Activated CD8-positive, alpha-beta memory T cell treated with anti-CD3 and anti-CD28 coated beads for 48 hours (primary cell): ENCODE measurements at places on chromosomes 2 and 18.

DNA sequence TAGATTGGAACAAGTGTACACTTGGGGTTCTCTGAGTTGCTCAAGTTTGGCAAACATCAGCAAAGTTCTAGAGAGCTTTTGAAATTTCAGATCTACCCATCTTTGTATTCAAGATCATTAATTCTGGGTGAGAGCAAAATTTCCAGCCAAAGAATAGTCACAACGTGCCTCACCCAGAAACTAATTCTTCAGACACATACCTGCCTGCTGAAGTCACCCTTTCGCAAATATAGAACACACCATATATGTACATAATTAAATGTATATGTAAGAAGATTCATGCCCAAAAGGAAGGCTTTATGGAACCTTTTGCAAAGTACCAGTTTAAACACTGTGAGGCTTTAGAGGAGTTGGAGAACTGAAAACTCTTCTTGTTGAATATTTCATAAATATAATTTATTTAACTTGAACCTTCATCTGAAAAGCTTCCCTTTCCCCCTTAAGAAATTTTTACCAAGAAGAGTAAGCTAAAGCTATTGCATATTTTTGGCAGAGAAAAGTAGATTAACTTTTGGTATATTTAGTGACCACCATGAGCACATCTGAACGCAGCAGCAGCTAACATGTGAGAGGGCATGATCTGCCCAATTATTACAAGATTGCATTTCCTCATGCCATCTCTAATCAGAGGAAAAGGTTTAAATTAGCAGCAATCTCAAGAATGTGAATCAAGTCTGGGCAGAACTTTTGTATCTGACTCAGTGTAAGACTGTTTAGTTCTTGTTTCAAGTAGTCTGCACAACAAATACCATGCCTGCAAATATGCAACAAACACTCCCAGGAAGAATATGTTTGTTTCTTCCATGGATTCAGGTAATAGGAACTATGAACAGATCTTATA, 8.2 kb downstream of the RND3 start:
- DNase-seq, result no peak

DNA sequence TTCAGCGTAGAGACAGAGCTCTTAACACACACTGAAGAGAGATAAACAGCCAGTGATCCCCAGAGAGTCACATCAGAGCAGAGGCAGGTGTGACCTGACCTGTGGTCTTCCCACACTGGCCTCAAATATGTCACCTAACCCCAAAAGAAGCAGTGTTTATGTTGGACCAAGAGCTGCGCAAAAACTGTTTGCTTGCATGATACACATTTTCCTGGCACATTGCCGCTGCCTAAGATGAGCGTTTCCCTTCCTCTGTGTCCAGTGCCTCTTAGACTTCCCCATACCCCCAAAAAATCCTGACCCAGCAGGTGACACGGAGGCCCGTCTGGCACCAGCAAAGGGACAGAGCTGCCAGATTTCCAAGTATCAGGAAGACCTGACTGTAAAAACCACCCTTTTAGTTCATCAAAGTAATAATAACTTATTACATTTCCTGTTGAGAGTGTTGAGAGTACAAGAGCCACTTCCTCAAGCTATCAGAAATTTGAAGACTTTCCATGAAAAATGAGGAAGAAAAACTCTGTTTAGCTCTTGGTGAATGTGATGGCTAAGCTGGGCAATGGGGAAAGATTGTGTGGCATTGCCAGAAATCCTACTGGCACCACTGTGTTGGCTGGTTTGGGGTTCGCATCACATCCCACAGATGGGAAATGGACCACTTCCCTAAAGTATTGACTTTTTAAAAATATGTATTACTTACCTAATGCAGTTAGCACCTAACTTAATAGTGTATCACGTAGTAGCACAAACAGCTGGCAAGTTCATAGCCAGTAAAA, 6.7 kb downstream of the TNFRSF11A start:
- no peak for DNase-seq

DNA sequence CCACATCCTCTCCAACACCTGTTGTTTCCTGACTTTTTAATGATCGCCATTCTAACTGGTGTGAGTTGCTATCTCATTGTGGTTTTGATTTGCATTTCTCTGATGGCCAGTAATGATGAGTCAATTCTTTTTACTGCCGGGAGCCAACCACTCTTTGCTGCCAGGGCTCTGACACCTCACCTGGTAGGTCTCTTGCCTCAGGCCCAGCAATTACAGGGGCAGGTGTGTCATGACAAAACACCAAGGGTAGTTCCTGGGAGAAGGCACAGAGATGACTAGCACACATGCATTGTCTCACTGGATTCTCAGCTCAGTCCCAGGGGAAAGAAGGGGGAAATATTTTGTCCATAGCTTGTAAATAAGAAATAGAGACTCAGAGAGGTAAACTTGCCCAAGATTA, 122.3 kb downstream of the CHST9 start:
- no peak for DNase-seq

GRCh38 chr18:35247412-35248249, 6.8 kb downstream of the ZNF397 start:
- no peak for DNase-seq

- no peak for DNase-seq
Observed at GRCh38 chr18:36294031-36294430, 3.5 kb upstream of the FHOD3 start.

DNA sequence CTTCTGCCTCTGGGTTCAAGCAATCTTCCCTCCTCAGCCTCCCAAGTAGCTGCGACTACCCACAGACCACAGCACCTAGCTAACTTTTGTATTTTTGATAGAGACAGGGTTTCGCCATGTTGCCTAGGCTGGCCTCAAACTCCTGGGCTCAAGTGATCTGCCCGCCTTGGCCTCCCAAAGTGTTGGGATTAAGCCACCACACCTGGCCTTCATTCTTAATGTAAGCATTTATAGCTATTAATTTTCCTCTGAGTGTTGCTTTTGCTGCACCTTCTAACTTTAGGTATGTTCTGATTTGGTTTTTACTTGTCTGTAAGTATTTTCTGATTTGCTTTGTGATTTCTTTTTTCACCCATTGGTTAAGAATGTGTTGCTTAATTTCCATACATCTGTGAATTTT, 29.7 kb downstream of the CHMP3 start:
- no peak for DNase-seq

DNA sequence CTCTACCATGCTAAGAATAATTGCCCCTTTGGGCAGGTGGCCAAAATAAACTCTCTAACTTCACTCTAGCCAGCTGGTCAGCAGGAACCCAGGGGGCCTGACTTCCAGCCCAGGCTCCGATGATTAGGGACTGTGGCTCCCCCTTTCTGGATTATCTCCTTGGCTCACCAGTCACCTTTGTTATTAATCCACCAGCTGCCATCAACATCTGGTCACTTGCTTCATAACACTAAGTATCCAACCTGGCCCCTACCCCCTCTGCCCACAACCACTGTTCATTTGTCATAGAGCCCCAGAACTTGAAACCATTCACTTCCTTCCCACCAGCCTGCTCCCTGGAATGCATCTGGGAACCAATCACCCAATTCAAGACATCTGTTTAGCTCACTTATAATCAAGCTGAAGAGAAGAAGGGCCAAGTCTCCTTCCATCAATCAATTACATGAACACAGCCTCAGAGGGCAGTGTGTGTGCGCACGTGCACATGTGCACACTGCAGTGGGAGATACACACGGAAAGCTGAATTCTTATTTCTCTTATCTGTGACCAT, 215.1 kb downstream of the ALK start:
- no peak for DNase-seq

DNA sequence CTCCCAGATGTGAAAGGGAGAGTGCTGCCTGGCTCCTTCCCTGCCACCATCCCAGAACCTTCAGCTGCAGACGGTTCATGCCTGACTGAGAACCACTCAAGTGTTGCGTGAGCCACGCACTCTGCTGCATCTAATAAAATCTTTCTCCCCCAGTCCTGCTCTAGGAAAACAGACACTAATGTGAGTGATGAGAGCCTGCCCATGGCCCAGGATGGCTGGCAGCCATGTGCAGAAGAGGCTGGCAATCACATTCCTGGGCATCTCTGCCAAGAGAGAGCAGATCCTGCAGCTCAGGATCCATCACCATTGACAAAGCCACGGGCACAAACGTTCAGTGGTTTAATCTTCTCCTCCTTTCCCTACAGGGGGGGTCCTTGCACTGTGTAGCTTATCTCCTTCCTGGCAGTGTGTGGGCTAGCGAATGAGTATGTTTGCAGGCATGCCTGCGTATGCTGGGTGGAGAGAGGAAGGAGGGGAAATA, 477.5 kb downstream of the SLC4A3 start:
- no peak for DNase-seq

- no peak for DNase-seq
Observed at GRCh38 chr2:199992296-199992695, 36.9 kb downstream of the MAIP1 start.

DNA sequence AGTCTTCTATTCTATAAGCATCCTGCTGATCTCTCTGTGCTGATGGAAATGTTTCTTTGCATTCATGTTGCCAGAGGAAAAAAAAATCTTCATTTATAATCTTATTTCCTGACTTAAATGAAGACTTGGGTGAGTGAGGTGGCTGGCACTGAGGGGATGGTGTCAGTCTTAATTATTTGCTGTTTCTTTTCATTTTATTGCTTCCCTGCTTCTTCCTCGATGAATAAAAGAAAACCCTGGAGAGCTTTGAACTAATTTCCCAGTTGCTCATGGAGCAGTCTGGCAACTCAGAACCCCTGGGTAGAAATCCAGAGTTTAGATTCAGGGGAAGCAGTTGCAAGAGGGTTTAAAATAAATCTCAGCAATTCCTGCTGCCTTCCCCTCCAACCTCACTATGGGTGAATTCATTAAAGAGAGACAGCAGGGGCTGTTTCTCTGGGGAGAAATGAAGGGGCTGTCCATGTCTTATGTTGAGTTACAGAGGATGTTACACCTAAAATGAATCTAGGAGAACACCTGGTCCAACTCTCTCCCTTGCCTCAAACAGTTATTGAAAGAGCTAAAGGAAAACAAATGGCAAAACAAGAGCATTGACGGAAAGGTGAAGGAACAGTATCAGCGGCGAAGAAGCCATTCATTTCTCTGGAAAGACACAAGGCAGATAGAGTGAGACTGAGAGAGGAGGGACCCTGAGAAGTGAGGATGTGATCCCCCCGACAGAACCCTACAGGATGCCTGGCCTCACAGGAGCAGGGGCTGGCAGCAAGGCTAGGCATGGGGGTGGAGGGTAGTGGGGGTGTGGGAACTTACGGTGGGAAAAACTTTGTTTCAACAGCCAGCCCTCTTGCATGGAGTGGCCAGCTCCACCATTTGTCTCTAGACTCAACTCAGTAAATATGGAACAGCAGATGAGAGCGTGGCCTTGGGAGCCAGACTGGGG, 41.0 kb downstream of the SP110 start:
- DNase-seq, result no peak

DNA sequence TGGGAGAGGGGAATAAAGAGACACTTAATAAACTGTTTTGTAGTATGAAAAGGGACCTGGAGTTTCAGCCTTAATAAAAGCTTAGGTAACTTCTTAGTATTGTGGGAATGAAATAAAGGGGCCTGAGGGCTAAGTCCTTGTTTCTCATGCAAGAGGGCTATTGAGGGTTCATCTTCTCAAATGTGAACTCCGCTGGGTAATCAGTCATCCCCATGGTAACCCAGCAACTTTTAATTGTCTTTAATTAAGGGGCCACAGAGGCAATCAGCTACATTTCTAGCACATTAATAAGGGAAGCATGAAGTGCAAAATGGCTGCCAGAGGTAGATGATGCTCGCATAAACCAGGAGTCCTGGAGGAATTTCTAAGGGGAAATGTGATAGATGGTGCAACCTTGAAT, 1784.2 kb upstream of the CELF4 start:
- no peak for DNase-seq

GRCh38 chr2:88603146-88603545, 24.1 kb downstream of the EIF2AK3 start:
- DNase-seq, result no peak

DNA sequence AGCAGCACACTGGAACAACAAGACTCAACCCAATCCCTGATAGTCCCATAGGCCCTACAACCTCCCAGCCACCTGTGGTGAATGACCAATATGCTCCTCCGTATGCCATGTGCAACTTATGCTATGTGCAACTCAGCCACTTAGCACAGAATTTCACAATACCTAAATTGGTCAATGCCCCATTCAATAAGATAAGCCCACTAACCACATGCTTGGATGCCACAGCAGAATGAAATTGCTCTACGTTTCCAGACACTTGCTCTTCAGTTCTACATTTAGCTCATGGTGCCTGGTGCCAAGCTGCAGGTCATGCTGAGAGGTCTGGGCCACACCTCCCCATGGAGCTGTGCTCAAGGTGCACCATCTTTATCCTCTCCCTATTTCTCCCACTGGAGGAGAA, 159.8 kb downstream of the EN1 start:
- DNase-seq, result no peak

DNA sequence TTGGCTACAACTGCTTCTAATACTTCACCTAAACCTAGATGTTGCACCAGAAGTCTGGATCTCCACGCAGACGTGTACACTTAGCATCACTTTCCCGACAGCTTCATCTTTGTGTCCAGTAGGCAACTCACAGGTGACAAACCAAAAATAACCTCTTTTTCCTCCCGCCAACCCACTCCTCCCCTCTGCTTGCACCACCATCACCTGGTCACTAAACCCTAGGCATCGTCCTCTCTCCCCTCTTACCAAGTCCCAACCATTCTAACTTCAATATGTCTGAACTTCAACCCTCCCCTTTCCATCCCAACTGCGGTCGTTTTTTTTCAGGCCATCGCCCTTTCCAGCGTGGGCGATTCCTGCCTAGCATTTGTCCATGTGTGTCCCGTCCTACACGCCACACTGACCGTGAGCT, 413 bp upstream of the CHMP3 start:
- no peak for DNase-seq

DNA sequence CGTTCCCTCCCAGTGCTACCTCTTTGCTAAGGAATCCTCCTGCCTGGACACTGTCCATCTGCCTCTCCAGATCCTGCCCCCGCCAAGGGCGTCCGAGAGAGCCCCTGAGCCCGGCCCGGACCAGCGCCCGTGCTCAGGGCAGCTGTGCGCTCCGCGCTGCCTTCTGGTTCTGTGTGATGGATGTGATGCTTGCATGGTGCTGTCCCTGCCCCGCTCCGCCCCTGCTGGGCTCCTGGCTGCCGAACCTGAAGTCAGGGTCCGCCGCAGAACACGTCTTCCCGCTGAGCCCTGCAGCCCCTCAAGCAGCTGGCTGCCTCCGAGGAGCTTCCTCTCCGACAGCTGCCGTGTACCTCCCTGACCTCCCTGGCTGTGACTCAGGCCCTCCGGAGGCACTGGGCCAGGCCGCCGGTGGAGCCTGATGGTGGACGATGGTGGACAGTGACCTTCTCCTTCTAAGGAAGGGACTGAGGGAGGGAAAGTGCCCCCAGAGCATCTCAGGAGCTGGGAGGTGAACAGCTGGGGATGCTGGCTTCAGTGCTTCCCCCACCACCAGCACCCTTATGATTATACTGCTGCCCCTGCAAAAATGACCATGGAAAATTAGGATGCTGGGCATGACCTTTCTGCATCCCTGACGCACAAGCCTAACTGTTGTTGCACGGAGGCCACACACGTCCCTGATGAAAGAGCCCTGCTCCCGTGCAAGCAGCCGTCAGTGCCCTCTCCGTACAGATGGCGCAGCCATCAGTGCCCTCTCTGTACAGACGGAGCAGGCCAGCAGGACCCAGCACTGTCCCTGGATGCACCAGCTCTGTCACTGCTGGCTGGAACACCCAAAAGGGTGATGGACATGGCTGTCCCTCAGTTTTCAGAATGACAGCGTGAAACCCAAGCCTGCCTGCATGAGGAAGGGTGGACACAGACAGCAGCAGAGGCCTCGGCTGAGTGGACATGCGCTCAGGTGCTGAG, 99.3 kb downstream of the TPO start:
- no peak for DNase-seq
